Vagina (tissue), 2 donors: ENCODE measurements at places on chromosomes 13 and 19. TPM values are rescaled to one million over a fixed set of nuclear protein-coding genes. Genes with fewer than 3 reads are reported as not detected.

GRCh38 chr19:16524991-16525734, 17.1 kb downstream of the CHERP start:
- no peak overlapping the region for H3K27ac ChIP-seq
- no peak overlapping the region for H3K4me3 ChIP-seq
- no peak for DNase-seq
- H3K27me3 ChIP-seq = no peaks in the 10 kb centered on the region
- no peaks in the 10 kb centered on the region for H3K36me3 ChIP-seq

Gene FUT3
- total RNA-seq = 20.9 TPM

DNA sequence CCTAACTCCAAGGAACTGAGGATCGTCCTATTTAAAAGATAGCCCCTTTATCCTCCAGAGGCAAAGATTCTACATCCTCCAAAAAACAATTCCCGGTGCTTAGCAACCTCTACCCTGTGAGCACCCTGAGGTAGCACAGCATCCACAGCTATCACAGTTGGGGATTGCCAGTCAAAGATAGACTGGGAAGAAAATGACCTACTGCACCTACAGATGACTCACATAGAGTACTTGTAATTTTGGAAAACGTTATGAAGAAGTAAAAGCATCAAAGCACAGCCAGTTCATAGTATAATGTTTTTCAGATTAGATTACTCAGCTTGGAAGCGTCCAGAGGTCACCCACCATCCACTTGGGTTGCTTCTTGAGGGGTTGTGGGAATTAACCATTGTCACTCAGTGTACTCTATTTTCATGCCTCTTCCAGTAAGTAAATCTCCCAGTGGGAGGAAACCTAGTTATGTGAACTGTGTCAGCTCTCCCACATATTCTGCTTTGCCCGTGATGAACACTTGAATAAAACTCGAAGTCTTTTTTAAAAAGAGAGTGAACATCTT, 8.9 kb upstream of the FAM124A start:
- no peak for DNase-seq
- H3K4me1 ChIP-seq = no peaks in the 10 kb centered on the region
- H3K36me3 ChIP-seq = no peaks in the 10 kb centered on the region
- no peak overlapping the region for H3K4me3 ChIP-seq
- no peaks in the 10 kb centered on the region for H3K27me3 ChIP-seq

GRCh38 chr19:17332677-17333581, 1.7 kb downstream of the ANO8 start:
- no peak overlapping the region for H3K27ac ChIP-seq
- H3K4me3 ChIP-seq = no peak overlapping the region
- H3K36me3 ChIP-seq = no peaks in the 10 kb centered on the region

DNA sequence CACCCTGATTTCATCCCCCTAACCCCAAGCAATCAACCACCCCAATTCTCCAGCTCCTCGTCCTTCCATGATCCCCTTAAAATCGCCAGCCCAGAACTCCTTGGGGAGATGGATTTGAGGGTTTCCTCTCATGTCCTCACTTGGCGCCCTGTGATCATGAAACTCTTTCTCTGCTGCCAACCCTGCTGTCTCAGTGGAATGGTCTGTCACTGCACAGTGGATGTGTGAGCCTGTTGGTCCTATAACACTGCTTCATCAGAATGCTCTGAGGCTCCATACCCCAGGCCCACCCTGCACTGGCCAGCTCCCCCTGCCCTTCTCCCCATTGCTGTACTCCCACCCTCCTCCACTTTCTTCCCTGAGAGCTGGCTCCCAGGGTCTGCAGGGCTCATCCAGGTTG, 12.6 kb upstream of the ZNF792 start:
- H3K4me1 ChIP-seq = no peaks in the 10 kb centered on the region
- H3K27ac ChIP-seq = no peak overlapping the region
- H3K4me3 ChIP-seq = no peak overlapping the region
- no peaks in the 10 kb centered on the region for H3K27me3 ChIP-seq
